ENCODE measurements at places on chromosomes 7 and 10.

DNA sequence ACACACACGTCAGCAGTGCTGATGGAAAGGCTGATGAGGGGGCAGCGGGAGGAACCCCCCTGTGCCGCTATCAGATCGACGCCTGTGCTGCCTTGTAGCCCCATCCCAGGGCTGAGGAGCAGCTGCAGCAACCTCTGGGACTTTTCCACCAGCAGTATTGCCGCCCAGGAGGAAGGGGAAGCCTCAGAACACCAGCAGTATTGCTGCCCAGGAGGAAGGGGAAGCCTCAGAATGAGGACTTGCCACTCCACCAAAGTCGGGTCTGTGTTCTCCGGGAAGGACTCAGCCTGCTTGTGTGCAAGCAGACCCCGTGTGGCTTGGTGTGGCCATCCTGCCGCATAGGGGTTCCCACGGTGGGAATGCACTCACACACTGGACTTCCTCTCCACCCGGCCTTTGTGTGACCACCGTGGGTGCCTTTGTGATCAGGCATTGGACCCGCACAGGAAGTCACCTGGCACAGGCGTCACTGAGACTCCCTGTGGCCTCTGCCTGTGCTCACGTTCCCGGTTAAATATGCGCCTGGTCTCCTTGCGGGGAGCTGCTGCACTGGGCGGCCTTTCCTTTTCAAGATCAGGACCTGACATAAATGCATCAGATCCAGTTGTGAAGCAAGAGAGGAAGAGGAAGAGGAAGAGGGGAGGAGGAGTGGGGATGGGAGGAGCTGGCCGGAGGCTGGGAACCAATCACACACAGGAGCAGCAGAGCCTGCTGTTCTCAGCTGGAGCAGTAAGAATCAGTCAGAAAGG, 248.5 kb downstream of the DNAJB6 start:
- no peak for DNase-seq

GRCh38 chr7:84022684-84023308, 171.8 kb downstream of the SEMA3A start:
- no peak for DNase-seq

DNA sequence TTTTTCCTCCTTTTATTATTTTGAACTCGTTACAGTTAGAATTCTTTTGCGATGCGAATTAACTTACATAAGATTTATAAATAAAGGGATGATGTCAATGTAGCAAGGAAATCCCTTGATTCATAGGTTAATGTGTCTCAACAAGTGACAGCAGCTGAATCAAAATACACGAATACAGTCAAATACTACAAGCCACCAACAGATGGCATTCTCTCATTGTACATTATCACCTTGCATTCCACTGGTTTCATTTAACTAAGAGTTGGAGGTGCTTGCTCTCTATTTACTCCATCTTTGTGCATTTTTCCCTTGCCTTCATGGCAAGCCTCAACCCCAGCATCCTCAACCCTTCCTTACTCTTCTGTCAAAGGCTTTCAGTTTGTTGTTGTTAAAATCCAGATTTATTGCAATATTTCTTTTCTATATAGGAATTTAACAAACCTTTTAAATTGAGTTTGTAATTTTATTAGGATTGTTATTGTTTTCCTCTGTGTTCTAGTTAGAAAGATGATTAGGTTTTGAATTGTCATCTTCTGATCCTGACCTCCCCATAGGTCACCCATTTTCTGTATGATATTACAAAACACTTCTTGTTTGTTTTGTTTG, 78.3 kb downstream of the SLC25A40 start:
- DNase-seq = peak; percentile 25

GRCh38 chr10:99368646-99369045, 39.5 kb downstream of the CNNM1 start:
- DNase-seq = peak; percentile 30
